ENCODE measurements at places on chromosomes 7 and 10. TPM values are rescaled to one million over a fixed set of nuclear protein-coding genes. Genes with fewer than 3 reads are reported as not detected.

DNA sequence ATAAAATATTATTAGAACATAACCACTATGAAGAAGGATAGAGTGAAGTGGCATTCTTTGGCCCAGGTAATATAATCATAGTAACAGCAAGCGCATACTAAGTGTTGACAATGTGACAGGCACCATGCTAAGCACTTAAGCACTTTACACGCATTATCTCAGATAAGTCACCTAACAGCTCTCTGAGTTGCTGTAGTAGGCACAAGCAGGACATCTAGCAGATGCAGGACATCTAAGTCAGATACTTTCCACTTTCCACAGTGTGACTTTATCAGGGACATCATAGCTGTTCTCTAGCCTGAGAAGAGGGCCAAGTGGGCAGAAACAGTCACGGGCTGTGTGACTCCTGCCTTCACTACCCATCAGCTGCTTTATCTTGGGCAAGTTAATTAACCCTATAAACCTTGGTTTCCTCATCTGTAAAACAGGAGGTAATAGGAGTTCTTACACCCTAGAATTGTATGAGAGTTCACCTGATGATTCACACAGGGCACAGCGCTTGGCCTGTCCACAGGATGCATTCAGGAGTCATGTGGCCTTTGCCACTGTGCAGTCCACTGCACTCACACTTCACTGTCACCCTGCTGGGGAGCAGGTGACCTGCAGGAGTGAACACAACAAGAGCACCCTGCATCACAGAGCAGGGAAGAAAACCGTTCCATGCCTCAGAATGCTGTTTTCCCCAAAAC lies 12.5 kb downstream of the LIPA start:
- no peak for DNase-seq

ERVW-1 gene
- not detected for total RNA-seq

SPDYE1 gene
- not detected for total RNA-seq

- no peak for DNase-seq
Observed at GRCh38 chr10:131972474-131973071, 9.2 kb downstream of the BNIP3 start.

GRCh38 chr10:117112220-117112619 lies 25.9 kb downstream of the VAX1 start:
- no peak for DNase-seq

DNA sequence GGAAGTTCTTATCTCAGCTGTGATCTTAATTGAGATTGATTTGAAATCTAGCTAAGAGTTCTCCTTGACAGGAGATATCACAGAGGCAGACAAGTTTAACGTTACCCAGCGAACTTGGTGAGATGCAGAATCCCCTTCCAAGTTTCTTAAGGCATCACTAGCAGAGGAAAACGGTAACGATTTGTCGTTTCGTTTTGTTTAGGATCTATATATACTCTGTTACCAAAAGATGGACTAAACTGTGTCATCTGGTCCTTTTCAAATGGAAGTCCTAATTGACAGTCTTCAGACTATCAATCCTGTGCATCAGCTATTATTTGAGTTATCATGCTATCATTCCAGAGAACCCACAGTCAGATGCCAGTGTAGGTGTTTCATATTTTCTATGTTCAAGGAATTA lies 316.7 kb upstream of the SORCS1 start:
- no peak for DNase-seq

SFRP4 gene
- total RNA-seq = 0.26 TPM

CRTAC1 gene
- total RNA-seq = not detected

DNA sequence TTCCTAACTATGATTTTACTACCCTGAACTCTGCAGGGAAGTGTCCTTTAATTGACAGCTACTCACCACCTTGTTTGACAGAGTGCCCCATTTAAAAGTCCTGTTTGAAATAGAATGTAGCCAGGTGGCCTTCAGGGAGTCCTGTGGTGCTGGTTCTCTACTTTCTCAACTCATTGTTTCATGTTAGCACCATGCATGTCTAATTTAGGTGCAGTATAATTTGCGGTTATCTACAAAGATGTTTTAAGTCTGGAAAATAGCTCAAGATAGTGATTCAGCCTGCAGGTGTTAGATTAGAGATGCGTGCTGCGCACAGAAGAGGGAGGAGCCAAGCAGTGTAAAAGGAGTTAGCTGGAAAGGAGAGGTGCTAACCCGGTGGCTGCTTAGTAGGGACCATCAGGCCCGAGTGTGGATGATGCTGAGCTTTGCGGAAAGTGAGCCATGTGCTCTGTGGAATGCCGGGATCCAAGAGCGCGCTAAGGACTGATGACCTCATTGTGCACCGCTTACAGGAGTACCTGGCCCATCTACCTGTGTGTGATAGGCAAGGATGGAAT lies 1.2 kb downstream of the CCM2 start:
- DNase-seq = peak; percentile 78

MSANTD7 gene
- 21.4 TPM for total RNA-seq

GRCh38 chr7:149799397-149800168 lies 26.2 kb upstream of the ZNF467 start:
- no peak for DNase-seq
